Activated CD4-positive, alpha-beta memory T cell treated with anti-CD3 and anti-CD28 coated beads for 36 hours (primary cell): ENCODE measurements at places on chromosomes 3 and 15.

- DNase-seq = no peak
Observed at GRCh38 chr3:144775551-144775950, 803.9 kb downstream of the DIPK2A start.

- no peak for DNase-seq
Observed at GRCh38 chr3:66450390-66451022, 50.3 kb downstream of the LRIG1 start.

DNA sequence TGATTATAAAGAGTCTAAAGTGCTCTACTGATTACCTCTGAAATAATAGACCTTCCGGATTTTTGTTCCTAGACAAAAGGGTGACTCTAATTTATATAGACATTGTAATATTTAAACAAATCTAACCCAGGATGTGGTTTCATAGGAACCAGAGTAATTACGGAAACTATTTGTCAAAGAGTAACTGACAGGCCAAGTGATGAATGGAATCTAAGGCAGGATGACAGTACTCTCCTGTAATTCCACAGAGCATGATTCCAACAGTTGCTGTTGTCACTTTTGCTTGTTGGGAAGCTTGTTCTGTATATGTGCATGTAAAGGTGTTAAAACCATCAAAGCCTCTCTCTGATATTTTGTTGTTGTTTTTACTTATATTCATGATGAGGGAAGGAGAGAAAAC, 1141.0 kb downstream of the IGSF11 start:
- DNase-seq = no peak

- peak; percentile 4 for DNase-seq
Observed at GRCh38 chr3:46661776-46662766, 31.4 kb downstream of the ALS2CL start.
